ENCODE measurements at places on chromosomes 11 and 22. TPM values are rescaled to one million over a fixed set of nuclear protein-coding genes. Genes with fewer than 3 reads are reported as not detected.

DNA sequence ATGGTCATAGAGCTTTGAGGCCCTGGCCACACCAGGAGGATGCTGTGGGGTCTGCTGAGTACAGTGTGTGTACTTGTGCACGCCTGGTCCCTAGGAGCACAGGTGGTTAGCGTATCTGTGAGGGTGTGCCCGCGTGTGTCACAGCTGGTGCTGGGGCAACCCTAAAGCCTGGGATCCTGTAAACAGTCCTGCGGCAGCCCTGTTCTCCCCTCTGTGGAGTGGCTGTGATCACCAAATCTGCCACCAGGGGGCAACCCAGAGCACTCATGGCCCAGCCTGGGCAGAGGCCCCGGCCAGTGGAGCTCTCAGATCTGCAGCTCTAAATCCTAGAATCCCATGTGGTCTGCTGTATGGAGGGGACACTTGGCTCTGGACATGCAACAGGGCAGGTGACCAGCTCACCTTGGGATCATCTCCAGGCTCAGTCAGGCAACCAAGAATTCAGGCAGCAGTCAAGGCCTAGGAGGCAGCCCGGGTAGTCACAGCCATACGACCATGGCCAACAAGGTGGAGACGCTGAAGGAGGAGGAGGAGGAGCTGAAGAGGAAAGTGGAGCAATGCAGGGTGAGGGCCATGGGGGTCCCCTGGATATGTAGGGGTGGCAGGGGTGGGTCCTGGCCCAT lies 3.9 kb downstream of the SH3BP1 start:
- peak; percentile 93 for DNase-seq

DNA sequence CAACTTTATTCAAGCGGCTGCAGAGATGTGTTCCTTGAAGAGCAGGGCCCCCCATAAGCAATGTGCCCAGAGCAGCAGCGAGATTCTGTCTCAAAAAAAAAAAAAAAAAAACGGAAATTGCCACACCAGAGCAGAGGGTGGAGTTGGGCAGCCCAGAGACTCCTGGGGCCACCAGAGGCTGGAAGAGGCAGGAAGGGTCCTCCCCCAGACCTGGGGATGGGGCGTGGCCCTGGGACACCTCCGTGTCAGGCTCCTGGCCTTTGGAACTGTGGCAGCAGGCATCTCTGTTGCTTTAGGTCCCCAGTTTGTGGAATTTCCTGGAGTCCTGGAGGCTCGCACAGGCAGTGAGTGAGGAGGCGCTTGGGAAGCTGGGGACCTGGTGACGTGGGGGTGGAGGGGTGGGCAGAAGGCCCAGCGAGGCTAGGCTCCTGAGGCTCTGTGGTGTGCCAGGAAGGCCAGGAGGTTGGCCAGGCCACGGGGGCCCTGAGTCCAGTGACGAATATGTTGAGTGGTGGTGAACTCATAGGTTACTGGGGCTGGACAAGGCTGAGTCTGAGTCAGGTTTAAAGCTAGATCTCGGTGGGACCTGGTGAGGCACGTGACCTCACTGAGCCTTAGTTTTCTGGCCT lies 735.6 kb downstream of the BRD1 start:
- peak; percentile 31 for DNase-seq

GRCh38 chr11:79683930-79684329 lies 243.1 kb upstream of the TENM4 start:
- no peak for DNase-seq

DNA sequence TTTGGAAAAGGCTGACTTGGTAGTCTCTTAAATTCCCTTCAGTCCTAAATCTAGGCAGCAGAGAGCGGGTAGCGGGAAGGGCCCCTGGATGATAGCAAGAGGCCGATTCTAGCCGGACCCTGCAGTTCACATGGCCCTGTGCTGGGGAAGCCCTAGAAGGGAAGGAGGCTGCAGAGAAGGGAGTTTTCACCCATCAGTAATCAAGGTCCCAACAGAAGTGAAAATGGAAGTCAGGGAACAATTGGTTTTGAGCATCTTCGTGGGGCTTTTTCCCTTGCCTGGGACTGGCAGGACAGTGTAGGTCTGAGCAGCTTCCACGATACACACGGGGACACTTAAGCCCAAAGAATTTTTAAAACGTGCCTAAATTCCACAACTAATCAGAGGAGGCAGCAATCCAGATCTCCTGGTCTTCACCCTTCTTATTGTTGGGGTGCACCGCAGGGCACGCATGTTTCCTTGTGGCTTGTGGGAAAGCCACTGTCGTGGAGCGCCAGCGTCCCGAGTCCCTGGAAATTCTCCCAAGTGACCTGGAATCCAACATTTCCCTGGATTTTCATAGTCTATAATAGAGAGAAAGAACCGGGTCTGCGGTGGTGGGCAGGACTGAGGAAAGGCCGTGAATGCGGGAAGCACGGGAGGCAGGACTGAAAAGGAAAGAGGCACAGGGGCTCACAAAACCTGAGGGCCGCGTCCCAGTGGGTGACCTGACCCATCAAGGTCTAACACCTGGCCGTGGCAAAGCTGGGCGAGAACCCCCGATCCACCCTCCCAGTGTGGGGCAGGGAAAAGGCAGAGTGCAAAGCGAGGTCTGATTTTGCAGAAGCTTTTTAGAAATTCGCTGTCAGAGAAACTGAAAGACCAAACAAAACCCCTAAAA lies 846 bp upstream of the OAF start:
- DNase-seq: no peak

The GSTP1 gene
- 285 TPM for total RNA-seq

The OR52D1 gene
- total RNA-seq: not detected

The TLCD5 gene
- total RNA-seq: 0.71 TPM

The XKR3 gene
- not detected for total RNA-seq
